ENCODE measurements at places on chromosomes 12 and 14. TPM values are rescaled to one million over a fixed set of nuclear protein-coding genes. Genes with fewer than 3 reads are reported as not detected.

The NGDN gene
- total RNA-seq, result 173 TPM

The ADGRD1 gene
- not detected for total RNA-seq

The C12orf60 gene
- 0.14 TPM for total RNA-seq

The COX8C gene
- total RNA-seq, result not detected

The PTHLH gene
- total RNA-seq, result not detected

The KRT78 gene
- not detected for total RNA-seq

The PIWIL1 gene
- total RNA-seq, result not detected

The ATF1 gene
- 11.3 TPM for total RNA-seq

The TMPRSS12 gene
- not detected for total RNA-seq

The SYNDIG1L gene
- not detected for total RNA-seq

Data from CD8-positive, alpha-beta T cell (primary cell).